NCI-H526 (cell line): ENCODE measurements at places on chromosomes 2 and 18.

DNA sequence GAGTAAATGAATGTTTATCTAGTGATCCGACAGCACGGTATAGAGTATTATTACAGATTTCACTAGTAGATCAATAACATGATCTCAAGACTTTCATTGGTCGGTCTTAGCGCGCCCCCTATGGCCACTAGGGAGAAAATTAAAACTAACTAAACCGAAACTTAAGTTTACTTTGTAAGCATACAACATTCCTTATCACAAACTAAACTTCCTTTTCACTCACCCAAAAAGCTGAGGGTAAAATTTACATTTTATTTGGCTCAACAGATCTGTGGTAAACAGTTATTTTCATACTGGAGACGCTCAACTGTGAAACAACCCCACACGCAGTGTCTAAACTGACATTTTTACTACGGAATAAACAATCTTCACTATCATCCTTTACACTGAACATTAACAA lies 215.6 kb upstream of the MAP2 start:
- DNase-seq = no peak

DNA sequence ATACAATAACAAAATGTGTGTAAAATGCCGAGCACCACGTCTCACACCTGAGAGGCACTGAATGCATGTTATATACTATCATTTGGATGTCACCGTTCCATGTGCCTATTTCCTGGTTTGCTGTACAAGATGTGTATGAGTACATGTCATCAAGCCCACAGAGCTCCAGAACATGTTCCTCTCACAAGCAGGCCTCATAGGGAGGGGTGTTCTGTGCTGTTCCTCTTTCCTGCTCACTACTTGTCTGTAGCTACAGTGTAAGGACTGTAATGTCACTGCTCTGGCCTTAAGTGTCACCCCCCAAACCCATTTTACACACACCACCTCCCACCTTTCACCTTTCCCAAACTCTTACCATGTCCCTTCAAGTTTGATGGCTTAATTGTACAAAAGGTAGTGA lies 1.8 kb downstream of the AFF3 start:
- no peak for DNase-seq

GRCh38 chr18:28350821-28351220 lies 173.9 kb upstream of the CDH2 start:
- no peak for DNase-seq

GRCh38 chr18:65750389-65751154 lies at the start of gene CDH7:
Gene CDH7, plus strand, starts transcription at chr18:65751012. Its CDS starts 11,831 bp downstream, at chr18:65762843.
- DNase-seq = no peak

- no peak for DNase-seq
These were observed 66.9 kb upstream of the NCKAP5 start for GRCh38 chr2:133635131-133635530.

DNA sequence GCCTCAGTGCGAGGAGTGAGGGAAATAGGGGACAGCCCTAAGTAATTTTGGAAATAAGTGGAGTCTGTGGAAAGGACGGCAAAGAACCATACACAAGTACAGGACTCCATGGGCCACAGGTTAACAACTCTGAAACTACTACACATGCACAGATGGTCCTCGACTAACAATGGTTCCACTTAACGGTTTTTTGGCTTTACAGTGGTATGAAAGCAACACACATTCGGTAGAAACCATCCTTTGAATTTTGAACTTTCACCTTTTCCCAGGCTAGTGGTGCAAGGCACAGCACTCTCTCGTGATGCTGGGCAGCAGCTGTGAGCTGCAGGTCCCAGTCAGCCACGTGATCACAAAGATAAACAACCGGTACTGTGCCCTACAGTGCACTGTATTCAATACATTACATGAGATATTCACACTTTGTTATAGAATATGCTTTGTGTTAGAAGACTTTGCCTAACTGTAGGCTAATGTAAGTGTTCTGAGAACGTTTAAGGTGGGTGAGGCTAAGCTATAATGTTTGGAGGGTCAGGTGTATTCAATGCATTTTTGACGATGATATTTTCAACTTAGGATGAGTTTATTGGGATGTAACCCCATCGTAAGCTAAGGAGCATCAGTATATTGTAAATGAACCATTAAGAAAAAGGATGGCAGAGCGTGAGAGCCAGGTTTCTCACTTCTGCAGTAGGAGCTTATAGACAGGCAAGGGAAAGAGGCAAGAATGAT lies 44.6 kb downstream of the TBC1D8 start:
- no peak for DNase-seq
